ENCODE measurements at places on chromosomes 5 and 9.

DNA sequence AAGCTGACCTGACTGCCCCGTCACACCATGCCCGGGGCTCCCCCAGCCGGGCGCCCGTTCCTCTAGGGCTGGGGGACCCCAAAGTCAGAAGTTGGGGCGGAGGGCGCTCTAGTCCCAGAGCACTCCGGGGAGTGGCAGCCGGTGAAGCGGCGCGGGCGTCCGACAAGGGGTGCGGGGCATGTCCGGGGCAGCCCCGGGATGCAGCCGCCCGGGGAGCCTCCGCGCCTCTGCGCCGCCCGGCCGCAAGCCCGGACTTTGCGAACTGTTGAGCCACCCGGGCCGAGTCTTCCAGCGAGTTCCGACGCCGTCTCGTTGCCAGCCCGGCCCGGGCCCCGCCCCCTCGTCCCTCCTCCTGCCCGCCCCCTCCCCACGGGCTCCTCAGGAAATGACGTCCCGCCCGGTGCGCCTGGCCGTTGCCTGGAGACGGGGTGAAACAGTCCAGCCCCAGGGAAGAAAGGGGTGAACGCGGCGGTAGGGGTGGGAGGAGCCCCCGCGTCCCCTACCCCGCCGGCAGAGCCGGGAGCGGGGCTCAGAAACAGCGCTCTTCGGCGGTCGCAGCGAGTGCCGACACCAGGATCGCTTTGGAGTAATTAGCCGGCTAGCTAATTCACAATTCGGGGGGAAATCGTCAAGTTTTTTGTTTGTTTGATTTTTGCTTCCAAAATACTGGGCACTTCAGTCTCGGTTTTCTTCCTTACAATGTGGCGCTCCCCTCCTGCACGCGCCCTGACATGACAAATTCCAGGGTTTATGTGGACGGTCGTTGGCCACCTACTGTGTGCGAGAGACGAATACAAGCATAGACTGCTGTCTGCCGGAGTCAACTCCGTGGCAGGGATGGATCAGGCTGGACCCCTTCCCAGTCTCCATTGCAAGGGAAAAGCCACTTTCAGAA lies at the start of gene WHRN:
TSS of gene WHRN (minus strand) at position 287 of the 895 bp plus-strand sequence. CDS start 672 bp downstream, outside the sequence.
- DNase-seq: peak; percentile 99

GRCh38 chr5:163505049-163505367 lies 411 bp upstream of the MAT2B start:
- no peak for DNase-seq

DNA sequence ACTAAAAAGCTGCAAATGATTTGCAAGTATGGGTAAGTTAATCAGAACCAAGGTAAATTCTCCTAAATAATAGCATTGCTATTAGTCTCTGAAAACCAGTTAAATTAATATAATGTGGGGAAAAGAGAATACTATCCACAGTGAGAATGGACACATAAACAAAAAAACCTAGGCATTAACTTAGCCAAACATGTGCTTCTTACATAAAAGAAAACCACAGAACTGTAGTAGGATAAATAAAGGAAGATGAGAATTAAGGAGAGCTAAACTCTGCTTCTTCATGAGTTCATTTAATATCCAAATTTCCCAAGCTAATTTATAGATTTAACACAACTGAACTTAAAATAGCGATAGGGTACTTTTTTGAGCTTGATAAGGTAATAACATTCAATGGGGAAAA lies 31.8 kb downstream of the ABCA1 start:
- no peak for DNase-seq

GRCh38 chr5:111742177-111742994 lies 14.6 kb downstream of the NREP start:
- DNase-seq: peak; percentile 69

GRCh38 chr9:135310134-135310533 lies 169.4 kb upstream of the PPP1R26 start:
- no peak for DNase-seq

DNA sequence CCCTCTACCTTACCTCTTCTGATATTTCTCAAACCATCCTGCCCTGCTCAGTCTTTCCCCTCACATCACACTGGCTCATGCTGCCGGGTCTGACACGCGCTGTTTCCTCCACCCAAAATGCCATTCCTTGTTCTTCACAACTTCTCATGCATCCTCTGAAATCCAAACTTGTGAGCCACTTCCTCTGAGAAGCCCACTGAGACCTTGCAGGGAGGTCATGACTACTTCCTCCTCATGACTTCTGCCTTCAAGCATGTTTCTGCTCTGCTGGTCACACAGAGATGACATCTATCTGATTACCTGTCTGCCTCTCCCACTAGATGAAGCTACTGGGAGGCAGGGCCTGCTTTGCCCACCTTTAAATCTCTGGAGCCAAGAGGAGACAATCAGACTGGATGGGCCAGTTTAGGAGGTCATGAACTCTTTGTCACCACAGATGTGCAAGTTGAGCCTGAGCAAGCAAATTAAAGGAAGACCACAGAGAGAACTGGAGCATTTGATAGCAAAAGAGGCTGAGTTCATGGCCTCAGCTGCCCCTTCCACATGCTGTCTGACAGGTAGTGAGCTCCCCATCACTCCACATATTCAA lies 119.8 kb upstream of the TBC1D2 start:
- DNase-seq: peak; percentile 75

GRCh38 chr5:179130101-179130681 lies 70.0 kb downstream of the ZNF354C start:
- DNase-seq: no peak

All from AG20443 (cell line).